Amniotic stem cell (primary cell): ENCODE measurements at places on chromosomes 5 and 9.
A peak's percentile ranks its signal among the peaks of the same experiment; 100 is the strongest.

DNA sequence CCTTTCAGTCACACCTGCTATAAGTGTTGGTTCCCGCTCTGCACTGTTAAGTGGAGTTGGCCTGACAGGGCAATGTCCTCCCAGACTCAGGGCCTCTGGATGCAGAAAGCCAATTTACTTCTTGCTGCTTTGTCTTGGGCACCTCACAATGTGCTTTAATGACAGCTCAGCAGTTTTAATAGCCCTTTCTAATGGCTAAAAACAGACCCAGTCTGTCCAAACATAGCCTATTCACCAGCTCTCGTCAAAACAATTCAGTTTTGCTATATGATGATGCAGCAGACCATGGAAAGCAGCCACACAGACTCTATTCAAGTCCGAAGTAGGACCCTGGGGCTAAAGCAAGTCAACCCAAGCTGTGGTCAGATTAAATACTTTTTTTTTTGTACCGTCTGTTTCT lies 529.1 kb upstream of the SEMA6A start:
- no peak for DNase-seq

DNA sequence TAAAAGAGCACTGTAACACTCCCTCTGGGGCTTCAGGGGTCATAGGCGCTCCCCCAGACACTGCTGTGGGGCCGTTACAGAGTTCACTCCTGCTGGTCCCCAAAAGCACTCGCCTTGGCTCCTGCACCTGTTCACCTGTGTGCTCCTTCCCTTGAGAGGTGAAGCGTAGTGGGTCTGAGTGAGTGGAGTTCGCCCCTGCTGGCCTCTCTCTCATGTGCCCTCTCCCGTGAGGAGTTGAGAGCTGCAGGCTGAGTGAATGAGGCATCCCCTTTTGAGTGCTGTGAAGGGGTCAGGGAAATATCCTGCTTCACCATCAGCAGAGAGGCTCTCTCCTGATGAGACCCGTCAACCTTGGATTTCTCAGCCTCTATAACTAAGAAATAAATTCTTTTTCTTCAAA lies 134.6 kb upstream of the TUT7 start:
- DNase-seq: no peak

DNA sequence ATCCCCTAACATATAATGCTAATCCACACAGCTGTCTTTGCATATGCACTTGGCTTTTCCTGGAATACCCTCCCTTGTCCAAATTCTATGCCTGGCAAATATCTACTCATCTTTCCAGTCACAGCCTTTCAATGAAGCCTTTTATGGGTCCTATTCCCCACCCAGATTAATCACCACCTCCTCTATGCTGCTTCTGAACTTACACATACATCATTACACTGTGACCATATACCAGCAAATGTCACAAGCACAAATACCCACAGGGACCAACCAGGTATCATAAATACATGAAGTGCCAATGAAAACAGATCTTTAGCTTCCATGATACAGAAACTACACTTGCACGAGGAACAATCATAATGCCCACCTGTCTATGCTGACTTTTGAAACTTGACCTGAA lies 22.3 kb downstream of the LPAR1 start:
- DNase-seq: no peak

DNA sequence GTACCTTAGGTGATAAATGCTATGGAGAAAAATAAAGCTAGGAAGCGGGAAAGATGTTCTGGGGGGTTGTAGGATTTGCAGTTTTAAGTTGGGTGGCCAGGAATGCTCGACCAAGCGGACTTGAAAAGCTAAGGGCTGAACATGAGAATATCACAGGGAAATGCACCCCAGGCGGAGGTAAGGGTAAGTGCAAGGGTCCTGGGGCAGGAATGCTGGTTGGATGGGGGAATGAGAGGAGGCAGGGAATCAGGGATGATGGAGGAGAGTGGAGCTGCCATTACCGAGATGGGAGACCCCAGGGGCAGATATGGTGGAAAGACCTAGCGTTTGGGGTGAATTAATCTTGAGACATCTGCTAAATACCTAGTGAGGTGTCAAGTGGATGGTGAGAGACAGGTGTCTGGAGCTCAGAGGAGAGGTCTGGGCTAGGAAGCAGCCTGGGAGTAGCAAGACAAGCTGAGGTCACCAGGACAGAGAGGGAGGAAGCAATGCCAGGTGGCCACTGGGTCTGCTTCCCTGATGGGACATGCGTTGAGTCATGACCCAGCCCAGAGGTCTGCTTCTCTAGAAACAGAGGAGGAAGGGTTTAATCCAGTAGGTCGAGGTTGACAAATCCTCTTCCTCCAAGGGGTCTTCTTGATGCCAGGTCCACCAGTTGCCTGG lies 77.7 kb upstream of the ASS1 start:
- DNase-seq: no peak

- DNase-seq: no peak
Observed at GRCh38 chr5:81817980-81818379, 67.1 kb upstream of the SSBP2 start.

- DNase-seq: no peak
Observed at GRCh38 chr5:143557061-143557818, 153.8 kb upstream of the NR3C1 start.

- no peak for DNase-seq
Observed at GRCh38 chr5:5209089-5209488, 69.0 kb downstream of the ADAMTS16 start.

GRCh38 chr9:13035822-13036221 lies 243.7 kb downstream of the MPDZ start:
- no peak for DNase-seq

GRCh38 chr5:134020188-134020587 lies 15.4 kb upstream of the VDAC1 start:
- no peak for DNase-seq

DNA sequence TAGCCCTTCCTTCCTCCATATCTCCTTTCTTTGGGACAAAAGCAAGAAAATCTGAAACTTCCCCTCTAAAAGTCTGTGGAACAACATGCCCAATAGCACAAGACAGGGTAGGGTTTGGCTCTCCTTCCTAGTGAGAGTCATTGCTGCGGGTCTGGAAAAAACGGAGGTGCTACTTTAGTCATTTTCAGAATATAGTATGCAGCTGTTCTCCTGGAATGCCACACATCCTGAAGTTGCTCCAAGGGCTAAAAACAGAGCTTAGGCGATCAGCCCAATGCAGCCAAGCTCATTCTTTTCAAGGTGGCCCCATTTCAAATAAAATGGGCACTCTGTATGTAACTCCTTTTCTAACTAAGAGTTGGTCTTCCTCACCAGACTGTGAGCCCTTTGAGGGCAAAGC lies 39.5 kb upstream of the MYOT start:
- DNase-seq: no peak

DNA sequence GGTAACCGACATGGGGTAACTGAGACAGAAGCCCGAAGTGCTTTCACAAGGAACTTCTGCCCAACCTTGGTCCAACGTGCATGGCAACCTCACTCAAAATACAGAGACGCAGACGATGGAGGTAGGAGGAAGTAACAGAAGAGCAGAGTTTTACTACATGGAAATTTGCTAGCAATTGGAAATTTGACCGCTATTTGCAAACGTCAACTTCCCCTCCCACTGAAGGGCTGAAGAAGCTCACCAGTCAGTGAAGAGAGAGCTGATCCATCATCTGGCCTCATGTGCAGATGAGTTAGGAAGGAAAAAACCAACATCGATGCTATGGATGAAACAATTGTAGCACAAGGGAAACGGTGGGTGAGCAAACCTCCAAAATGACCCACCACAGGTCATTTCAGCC lies 196.7 kb downstream of the RGS3 start:
- no peak for DNase-seq

DNA sequence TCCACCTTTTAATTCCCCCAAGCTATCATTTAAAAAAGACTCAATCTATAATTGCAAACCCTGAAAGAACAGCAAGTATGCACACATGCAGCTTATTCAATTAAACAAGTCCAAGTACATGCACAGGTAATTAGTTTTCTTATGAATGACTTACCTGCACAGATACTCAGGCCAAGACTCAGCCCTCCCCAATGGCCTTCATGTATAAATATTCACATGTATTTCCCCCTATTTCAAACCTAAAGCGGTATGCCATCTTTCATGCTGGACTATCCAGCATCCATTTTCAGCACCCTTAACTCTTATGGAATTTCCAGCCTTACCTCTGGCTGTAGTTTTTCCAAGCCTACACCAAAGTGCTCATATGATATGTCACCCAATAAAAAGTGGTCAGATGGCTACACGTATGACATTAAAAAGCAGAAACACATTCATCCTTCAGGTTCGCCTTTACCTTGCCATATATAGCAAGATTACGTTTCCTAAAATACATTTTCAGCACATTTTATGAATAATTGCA lies 205.5 kb downstream of the MEF2C start:
- no peak for DNase-seq

DNA sequence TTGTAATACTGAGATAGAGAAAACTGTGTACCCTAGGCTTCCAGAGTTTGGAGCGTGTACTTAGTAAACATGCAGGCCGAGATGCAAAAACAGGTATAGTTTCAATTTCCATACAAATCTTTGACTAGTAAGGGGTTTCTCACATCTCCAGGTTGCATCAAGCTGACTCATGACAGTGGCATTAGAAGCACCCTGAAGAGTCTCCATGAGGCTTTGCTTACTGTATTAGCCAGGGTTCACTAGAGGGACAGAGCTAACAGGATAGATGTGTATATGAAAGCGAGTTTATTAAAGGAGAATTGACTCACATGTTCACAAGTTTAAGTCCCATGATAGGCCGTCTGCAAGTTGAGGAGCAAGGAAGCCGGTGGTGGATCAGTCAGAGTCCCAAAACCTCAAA lies 275.3 kb upstream of the CDH6 start:
- no peak for DNase-seq

GRCh38 chr5:179700401-179700918 lies 1.7 kb downstream of the CANX start:
- no peak for DNase-seq

GRCh38 chr9:89022001-89022759 lies 30.9 kb downstream of the S1PR3 start:
- no peak for DNase-seq

- peak; percentile 86 for DNase-seq
Observed at GRCh38 chr5:109455598-109456096, 45.9 kb upstream of the PJA2 start.

DNA sequence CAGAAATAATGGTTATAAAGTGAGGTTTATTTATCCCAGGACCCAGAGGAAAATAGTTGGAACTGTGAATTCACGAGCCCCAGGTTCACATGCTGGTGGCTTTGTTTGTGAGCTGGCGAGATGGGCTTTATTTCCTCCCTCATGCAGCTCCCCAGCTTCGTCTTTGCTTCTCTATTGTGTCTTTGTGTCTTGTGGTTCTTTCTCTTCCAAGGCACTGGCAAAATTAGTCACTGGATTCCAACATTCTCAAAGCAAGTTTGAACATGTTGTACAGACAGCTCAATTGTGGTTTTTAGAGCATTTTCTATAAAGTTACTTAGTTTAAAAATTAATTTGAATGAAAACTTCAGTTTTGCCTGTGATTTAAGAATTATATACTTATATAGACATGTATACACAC lies 7.2 kb downstream of the NDUFS6 start:
- no peak for DNase-seq

DNA sequence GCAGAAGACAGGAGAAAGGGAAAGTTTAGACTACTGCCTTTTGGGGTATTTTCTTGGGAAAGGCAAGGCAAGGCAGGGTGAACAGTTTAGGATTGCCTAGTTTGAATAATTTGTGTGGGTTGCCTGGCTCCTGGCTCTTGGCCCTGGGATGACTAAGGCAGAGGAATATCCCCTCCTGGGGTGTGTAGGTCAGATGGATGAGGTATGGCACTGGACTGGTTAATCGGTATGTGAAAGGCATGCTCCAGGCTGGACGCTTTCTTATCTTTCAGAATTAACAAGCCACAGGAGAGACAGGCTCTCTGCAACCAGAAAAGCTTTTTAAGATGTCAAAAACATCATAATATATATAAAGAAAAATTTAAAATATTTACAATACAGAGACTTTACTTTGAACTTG lies 58.6 kb downstream of the STARD4 start:
- DNase-seq: no peak

GRCh38 chr5:158606233-158606632 lies 493.5 kb downstream of the EBF1 start:
- no peak for DNase-seq

- DNase-seq: no peak
Observed at GRCh38 chr5:78594021-78594420, 54.6 kb downstream of the LHFPL2 start.

DNA sequence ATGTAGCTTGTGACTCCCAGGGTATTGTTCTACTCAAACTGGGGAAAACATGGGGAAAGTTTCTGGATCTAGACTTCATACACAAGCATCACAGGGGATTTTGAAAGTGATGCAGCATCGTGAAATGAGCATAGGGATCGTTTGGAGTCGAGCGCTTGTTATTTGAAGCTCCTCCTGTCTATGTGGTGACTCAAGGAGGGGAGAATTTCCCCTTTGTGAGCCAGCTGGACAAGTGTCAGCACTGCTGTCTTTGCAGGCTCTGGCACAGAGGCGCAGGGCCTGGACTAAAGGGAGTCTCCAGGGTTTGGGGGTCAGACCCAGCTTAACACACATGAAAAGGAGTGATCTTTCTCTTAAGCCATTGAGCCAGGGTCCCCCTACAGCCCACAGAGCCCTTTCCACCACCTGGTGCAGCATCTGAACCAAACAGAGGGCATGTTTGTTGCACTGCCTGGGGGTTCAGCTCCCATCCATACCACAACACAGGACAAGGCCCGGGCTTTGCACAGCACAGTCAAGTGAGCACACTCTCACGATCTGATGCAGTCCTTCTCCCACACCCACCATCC lies 51.0 kb downstream of the IRF1 start:
- peak; percentile 82 for DNase-seq

DNA sequence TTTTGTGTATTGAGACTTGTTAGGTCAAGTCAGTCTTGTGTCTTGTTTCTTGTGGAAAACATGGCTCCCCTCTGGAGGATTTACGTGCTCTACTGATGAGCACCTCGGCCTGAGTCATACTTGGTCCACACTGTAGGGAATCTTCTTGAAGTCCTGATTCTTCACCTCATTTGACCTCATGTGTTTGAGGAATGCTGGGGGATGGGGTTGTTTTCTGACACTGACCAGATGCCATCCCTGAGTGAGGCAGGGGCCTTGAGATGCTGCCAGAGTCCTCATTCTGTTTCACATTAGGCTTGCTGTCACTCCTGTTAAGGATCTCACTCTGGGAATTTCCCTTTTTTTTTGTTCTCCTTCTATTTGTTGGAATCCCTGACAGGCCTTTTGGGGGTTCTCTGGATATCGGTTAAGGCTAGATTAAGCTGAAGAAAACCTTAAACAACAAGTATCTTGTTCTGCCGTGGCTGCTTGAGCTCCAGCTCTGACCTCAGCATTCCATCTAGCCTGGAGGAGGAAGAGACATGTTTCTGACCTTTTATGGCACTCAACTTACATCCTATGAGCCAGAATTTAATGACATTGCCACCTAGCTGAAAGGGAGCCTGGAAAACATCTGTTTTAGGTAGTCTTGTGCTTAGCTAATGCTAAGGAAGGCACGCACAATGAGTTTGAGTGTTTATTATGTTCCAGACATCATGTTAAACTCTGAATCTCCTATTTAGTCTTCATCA lies 20.6 kb downstream of the TCOF1 start:
- DNase-seq: peak; percentile 81

GRCh38 chr9:120579139-120580050 lies 572 bp downstream of the CDK5RAP2 start:
- DNase-seq: no peak
